ENCODE measurements at places on chromosomes 3 and 15. TPM values are rescaled to one million over a fixed set of nuclear protein-coding genes. Genes with fewer than 3 reads are reported as not detected.

The ALDH1A3 gene
- total RNA-seq = 1.9 TPM

The GRM2 gene
- 0.06 TPM for total RNA-seq

The AADAC gene
- total RNA-seq = 7.8 TPM

The SV2B gene
- total RNA-seq = 0.05 TPM
